ENCODE measurements at places on chromosomes 13 and 19.

DNA sequence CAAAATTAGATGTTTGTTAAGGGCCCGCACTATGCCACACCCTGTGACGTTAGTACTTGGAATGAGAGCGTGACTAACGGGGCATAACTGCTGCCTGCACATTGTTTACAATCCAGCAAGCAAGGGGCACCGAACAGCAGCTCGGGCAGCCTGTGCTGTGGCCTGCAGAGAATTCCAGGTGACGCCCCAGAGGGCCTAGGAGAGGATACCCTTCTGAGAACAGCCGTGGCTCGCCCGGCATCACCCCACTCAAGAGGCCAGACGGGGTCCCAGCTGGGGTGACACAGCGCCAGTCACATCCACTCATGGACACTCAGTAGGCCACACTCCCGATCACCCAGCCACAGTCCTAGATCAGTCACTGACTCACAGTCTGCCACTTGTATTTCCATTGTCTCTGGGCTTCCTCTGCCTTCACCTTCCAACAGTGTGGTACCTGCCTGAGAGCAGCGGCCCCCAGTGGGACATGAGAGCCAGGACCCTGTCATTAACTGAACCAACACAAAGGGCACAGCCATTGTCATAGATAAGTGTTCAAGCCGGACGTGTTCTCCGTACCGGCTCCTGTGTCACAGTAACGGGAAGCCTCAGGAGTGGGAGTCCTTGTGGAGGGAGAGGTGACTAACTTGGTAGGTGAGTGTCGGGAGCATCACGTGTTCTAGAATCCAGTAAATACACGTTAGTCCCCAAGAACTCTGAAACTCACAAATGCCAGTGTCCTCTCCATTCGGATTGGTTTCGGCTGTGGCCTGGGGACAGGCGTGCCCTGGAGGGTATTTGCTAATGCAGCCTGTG, 7.5 kb downstream of the ZNF331 start:
- no peak for DNase-seq

DNA sequence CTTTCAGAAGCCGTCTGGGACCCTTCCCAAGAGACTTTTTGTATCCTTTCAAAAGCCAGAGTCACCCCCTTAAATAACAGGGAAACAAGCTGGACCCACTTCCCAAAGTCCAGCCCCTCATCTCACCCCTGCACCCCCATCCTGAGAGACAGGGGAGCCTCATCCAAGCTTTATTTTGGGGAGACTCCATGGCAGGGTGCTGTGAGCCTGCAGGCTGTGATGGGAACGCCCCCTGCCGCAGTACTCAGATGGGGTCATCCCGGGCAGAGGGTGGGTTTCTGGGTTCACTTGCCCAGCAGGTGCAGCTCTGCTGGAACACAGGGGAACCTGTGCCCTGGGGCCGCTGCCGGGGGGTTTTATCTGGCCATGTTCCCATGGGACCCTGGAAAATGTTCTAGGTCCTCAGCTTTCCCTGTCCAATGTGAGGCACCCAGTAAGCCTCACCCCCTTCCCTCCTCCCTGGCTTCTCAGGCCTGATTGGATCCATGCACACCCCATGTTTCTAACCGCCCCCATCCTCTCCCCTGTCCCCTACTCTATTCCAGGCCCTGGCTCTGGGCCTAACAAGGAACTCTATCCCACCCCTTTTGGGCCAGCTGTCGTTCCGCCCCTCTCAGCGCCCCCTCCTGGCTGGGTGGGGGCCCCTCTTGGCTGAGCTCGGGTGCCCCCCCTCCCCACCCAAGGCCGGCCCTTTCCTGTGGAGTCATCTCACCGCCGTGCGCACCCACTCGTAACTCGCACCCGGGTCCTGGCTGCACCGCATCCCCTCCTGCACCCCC, 1.0 kb downstream of the HIF3A start:
- DNase-seq, result no peak

- DNase-seq, result no peak
Observed at GRCh38 chr13:68027306-68027705, 797.2 kb upstream of the PCDH9 start.

- no peak for DNase-seq
Observed at GRCh38 chr13:96771486-96772367, 222.5 kb downstream of the OXGR1 start.

DNA sequence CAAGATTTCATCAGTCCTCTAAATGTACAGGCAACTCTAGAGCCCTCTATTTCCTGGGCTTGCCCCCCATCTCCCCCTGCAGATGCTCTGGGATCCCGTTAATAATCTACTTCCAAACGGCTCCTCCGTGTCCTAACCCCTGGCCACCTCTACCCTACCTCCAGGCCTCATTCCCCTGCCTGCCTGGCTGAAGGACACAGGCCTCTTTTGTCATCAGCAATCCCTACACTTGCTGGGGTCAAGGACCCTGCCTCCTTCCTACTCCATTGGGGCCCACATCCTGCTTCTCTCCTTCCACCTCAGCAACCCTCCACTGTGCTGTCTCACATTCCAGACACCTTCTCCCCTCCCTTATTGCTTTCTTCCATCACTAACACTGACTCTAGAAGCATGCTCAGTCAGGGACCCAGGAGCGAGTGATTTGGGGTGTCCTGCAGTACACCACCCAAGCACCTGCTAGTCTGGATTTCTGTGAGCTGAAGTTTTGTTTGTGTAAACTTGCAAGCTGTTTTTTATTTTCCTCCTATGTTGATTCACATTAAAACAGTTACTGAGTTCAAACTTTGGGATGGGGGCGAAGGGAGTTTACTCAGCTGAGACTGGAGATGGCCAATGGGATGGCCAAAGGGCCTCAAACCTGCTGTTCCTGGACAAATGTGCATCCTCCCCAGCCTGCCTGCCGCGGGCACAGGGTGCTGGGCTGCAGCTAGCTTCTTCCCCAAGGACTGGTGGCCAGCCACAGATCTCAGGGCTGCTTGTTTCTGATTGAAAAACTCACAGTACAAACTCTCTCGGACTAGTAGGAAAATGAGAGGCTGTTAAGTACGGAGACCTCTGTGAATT, 314.7 kb downstream of the FOXO1 start:
- DNase-seq, result no peak

DNA sequence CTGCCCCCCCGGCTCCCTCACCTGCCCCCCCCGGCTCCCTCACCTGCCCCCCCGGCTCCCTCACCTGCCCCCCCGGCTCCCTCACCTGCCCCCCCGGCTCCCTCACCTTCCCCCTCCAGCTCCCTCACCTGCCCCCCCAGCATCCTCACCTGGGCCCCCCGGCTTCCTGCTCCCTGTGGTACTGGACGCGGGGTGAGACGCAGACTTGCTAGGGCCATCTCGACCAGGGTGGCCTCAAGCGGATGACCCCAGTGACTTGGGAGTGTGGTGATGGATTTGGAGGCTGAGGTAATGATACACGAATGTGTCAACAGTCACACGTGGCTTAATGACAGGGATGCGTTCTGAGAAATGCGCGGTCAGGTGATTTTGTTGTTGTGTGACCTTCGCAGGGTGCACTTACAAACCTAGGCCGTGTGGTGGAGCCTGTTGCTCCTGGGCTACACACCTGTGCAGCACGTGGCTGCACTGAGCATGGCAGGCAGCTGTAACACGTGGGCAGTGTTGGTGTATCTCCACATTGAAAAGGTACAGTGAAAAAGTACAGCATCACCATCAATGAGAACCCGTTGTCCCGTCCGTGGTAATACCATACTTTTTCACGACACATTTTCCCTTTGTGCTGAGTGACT, 197.8 kb downstream of the TEX29 start:
- no peak for DNase-seq

- DNase-seq, result no peak
Observed at GRCh38 chr19:7415163-7415856, 66.6 kb downstream of the ARHGEF18 start.

DNA sequence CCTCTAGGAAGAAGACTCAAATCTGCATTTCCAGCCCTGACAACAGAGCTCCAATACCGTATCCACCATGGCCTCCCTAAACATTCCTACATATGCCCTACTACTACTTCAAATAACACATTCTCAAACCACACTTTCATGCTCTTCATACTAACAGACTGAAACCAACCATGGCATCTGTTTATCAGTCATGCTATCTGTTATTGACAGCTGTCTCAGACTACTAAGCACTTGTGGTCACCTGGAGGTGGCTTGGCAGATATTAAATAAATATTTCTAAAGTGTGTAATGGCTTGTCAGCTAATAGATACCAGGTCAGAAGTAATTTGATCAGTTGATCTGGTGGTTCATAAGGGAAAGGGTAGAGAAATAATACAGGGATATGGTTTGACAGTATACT, 489.1 kb downstream of the DIAPH3 start:
- no peak for DNase-seq

DNA sequence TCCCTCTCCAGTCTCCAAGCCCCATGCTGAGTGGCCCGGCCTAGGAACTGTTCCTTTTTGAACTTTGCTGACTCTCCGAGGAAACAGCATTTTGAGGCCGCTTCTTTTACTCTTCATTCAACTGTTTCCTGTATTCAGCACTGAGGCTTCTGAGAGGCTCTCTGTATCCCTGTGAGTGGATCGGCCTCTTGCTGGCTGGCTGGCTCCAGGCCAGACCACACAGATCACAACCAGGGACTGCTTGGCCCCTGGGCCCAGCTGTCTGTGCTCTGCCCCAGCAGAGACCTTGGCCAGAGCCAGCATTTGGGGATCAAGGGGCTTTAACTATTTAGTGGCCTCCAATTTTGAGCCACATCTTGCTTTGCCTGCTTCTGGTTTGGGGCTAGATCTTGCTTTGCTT, 75.6 kb upstream of the KL start:
- DNase-seq, result no peak

DNA sequence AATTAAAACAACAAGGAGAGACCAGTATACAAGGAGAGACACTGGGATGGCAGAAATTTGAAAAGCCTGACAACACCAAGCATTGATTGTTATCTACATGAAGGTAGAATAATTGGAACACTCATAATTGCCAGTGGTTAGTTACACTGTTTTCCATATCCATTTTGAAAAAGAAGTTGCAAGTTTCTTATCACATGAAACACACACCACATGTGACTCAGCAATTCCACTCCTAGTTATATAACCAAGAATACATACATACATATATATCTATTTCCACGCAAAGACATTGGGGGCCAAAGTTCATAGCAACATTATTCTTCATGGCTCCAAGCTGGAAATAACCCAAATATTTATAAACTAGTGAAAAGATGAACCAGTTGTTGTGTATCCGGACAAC, 15.2 kb upstream of the PABPC3 start:
- DNase-seq, result no peak

- no peak for DNase-seq
Observed at GRCh38 chr13:112761701-112762689, 72.2 kb downstream of the ATP11A start.

- no peak for DNase-seq
Observed at GRCh38 chr13:111948811-111949210, 118.1 kb upstream of the SOX1 start.

GRCh38 chr13:49925881-49926418, 10.2 kb downstream of the SPRYD7 start:
- no peak for DNase-seq

DNA sequence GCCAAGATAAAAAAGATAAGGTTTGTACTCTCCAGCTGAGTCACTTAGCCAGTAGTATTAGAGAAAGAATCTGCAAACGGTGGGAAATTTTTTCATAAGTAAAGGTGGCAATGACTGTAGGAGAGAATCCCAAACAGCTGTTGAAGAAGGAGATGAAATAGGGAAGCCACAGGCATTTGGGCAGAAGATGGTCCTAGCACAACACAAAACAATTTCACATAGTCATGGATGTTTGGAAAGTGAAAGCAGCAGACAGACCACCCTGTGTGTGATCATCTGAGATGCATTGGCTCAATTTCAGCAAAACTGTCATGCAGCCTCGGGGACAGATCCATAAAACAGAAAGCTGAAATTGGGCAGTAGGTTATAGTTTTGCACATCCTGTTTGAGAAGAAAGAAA, 2832.4 kb downstream of the PCDH9 start:
- DNase-seq, result no peak

DNA sequence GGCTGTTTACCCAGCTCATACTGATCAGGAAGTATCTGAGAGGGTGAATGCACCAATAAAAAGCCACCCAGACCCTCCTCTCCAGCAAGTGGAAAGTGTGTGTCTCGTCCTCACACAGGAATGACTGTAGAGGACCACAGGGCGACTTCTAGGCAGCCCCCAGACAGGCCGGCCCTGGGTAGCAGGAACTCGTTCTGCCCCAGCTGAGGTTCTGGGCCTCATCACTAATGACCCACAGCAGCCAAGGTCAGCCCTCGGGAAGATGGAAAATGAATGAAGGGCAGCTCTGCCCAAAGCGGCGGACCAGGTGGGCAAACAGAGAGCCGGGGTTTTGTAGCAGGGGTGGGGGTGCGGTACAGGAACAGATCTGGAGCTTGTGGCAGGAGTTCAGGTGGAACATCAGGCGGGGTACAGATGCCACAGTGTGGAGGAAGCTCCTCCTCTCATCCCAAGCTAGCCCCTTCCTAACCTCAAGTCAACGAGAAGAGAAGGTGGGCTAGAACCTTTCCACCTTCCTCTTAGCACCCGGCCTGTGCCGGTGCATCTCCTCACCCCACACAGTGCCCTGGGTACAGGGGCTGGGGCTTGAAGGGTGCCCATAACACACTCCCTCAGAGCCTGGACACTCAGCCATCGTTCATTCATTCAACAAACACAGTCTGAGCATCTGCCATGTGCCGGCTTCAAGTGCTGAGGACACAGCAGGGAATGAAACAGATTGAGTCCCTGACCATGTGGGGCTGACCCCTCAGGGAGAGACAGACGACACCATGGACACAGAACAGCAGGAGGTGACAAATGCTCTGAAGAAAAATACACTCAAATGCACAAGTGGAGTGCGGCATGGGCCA, 36.2 kb downstream of the RFX2 start:
- DNase-seq, result no peak

GRCh38 chr19:31319465-31319864, 29.8 kb downstream of the TSHZ3 start:
- no peak for DNase-seq

Measured in neuronal stem cell (in vitro differentiated cells).